RWPE2 (cell line): ENCODE measurements at places on chromosomes 4 and X.

GRCh38 chr4:100098681-100099080, 91.6 kb downstream of the DDIT4L start:
- no peak for DNase-seq

GRCh38 chr4:120070196-120070595, 3.5 kb upstream of the MAD2L1 start:
- no peak for DNase-seq

- DNase-seq = no peak
Measured at GRCh38 chr4:5340991-5341451, 289.7 kb downstream of the STK32B start.

DNA sequence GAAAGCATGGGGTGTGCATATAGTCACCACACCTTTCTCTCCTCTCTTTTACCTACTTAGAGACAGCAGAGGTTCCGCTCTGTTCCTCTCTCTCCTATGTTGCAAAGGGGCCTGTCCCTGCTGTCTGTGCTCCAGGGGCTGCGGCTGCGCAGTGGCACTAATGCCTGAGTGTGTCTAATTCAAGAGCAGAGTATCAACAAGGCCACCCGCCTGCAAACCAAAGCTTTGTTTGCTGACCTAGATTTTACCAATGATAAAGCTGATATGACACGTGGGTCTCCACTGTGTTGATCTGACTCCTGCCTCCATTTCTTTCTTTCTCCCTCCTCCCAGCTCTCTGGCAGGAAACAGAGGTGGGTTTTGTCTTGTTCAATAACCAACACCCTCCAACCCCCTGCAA, 74.9 kb downstream of the NSG1 start:
- no peak for DNase-seq

DNA sequence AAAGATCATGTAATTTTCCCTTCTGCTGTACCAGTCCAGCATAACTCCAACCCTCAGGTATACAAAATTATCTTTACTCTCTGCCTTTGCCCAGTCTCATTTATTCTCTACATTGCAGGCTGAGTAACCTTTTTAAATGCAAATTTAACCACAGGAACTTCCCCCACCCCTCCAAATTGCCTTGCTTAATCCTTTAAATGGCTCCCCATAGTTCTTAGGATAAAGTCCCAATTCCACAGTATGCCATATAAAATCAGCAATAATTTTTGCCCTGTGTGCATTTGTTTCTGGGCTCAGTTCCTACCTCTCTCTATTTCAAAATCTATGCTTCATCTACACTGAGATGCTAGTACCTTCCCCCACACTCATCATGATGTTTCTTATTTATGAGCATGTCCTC, 879.7 kb downstream of the RPA4 start:
- DNase-seq = no peak

GRCh38 chrX:1466971-1467561, 14.4 kb upstream of the ASMTL start:
- DNase-seq = peak; percentile 52

GRCh38 chr4:80507507-80507906, 172.0 kb downstream of the CFAP299 start:
- no peak for DNase-seq

GRCh38 chr4:115201042-115201330, 87.6 kb upstream of the NDST4 start:
- DNase-seq = no peak

DNA sequence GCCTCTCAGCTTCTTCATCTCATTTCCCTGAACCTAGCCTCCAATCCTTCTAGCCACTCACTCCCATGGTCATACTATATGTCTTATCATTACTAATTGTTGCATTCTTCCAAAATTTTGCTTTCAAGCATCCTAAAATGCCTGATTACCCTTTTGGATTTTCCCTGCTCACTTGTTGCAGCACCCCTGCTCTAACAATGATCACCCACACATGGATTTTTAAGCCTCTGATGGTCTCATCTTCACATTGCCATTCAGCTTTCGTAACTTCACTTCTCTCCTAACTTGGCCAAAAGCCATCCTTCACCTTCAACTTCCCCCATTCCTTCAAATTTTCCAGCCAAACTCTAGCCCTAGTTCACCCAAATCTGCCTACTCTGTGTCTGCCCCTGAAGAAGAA, 33.8 kb upstream of the MGST2 start:
- DNase-seq = no peak

DNA sequence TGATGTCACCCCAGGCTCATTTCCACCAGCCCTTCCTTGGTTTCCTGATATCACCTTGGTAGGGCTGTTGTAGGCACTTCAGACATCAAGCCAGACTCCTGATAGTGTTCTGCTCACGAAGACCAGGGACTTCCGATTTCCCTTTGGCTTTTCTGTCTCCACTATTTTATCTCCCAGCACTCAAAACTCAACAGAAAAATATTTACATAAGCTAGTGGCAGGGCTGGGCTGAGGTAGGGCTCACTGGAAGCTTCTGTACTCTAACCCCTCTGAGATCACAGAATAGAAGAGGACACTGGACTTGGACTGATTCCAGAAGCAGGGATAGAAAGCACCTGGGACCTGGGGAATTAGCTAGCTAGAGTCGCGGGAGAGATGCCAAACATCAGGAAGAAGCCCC, 34.4 kb upstream of the EFNB1 start:
- no peak for DNase-seq

DNA sequence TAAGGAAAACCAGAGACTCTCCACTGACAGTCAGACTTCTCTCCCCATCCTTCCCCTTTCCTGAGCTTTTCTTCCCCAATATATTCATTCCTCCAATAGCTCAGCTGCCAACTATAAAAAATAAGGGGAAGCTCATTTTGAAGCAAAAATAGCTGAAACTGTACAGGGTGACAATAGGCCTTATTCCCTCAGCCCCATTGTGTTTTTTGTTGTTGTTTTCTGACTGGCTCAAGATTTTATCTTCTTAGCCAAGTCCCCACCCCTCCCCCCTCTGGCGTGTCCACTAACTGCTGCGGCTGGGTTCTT, 26.2 kb downstream of the PRPS1 start:
- no peak for DNase-seq

DNA sequence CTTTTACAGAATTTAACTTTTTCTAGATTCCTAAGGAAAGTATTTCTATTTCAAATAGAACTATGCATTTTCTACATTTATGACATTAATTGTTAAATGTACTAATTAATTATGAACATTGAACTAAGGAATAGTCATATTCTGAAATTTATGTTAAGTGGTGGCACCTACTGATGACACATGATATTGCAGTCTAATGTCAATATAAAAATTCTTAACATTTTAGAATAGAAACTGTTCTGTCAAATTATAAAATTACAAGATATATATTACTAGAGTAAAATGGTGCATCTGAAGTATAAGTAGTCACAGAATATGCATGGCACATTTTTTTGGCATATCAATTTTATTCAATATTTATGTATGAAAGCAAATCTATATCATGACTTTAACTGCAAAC, 40.2 kb upstream of the NDNF start:
- no peak for DNase-seq

DNA sequence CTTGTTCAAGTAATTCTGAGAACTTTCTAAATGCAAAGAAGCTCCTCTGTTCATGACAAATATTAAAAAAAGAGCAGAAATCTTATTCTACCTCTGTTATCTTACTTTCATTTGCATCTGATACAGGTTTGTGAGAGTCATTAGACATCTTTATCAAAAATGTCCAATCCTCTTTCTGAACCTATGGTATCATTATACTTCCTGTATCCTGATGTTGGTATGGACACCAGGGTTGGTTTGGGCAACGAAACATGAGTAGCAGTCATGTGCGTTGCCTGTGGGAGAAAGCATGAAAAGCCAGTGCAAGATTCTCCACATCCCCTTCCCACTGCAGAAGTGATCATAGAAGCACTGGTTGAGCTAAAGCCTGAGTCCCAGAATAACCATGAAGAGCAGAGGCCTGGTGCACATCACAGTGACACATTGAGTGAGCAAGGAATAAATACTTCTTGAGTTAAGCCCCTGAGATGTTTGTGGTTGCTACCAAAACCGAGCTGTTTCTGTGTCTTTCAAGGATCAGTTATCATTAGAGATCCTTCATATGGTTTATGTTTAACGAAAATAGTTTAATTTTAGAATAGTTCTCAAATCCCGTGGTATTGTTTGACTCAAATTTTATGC, 197.2 kb downstream of the BANK1 start:
- no peak for DNase-seq

DNA sequence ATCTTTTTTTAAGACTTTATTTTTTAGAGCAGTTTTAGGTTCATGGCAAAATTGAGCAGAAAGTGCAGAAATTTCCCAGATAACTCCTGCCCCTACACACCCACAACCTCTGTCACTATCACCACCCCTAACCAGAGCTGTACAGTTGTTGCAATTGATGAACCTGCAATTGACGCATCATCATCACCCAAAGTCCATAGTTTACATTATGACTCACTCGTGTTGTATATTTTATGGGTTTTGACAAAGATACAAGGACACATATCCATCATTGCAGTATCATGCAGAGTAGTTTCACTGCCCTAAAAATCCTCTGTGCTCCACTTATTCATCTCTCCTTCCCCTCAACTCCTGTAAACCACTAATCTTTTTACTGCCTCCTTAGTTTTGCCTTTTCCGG, 34.5 kb upstream of the WAS start:
- no peak for DNase-seq

DNA sequence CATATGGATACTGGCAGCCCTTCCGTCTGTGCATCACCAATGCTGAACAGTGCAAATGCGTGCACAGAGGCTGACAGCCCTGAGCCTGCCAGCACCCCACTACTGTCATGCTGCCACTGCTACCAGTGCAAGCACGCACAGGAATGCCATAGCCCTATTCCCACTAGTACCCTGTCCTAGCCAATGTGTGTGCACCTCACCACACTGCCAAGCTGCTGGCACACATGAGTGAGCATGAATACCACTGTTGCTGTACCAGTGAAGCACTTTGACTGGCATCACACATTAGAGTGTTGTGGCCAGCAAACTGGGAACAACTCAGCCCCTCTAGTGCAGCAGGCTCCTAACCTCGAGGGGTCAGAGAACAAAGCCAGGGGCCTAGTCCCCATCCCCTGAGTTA, 102.9 kb upstream of the PCDH10 start:
- DNase-seq = no peak

- no peak for DNase-seq
Measured at GRCh38 chrX:7143076-7143475, 4.4 kb upstream of the STS start.

- DNase-seq = no peak
Measured at GRCh38 chr4:163901319-163901718, 406.8 kb downstream of the TMA16 start.

DNA sequence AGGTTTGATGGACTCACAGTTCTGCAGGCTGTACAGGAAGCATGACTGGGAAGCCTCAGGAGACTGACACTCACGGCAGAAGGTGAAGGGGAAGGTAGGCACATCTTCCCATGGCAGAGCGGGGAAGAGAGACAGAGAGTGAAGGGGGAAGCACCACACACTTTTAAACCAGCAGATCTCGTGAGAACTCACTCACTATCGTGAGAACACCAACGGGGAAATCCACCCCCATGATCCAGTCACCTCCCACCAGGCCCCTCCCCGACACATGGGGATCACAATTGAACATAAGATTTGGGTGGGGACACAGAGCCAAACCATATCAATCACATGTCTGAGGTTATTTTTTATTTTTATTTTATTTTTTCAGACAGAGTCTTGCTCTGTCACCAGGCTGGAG, 4.9 kb upstream of the NAT8L start:
- no peak for DNase-seq

GRCh38 chr4:1187182-1187581, 14.8 kb upstream of the SPON2 start:
- no peak for DNase-seq

- no peak for DNase-seq
Measured at GRCh38 chrX:132834109-132834508, 124.3 kb downstream of the HS6ST2 start.

GRCh38 chrX:115023139-115023538, 5.7 kb upstream of the IL13RA2 start:
- DNase-seq = no peak

DNA sequence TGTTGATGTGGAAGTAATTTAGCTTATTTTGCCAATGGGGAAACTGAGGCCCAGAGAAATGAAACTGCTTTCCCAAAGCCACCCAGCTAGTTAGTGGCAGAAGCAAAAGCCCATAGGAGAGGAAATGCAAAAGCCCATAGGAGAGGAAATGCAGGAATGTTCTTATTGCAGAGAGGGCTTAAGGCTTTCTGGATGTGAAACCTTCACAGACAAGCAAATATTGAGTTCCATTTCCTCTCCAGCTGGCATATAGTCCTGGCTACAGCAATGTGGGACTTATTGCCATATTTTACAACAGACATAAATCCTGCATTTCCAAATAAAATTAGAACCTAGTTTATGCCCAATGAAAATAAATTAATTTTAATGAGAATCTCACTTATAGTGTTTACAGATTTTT, 69.7 kb downstream of the TMEM154 start:
- no peak for DNase-seq

- no peak for DNase-seq
Measured at GRCh38 chr4:103075435-103075893, 1.1 kb downstream of the SLC9B2 start.

- DNase-seq = no peak
Measured at GRCh38 chrX:26445288-26445687, 229.3 kb downstream of the MAGEB5 start.

DNA sequence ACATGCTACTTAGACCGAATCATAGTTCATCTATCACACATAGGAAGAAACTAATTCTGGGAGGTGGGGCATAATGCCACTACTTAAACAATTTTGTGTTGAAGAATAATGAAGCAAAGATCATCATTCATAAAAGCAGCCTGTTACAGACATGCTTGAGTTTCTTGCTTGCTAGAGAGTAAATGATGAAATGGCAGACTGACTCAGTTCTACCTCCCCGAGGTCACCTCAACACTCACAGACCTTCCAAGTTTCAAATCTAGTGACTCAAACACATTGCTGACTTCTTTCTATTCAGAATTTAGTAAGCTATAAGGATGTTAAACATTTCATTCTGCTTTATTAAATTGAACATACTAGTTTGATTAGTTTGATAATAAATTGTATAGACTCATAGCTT, 636.5 kb upstream of the FRG1 start:
- DNase-seq = no peak

DNA sequence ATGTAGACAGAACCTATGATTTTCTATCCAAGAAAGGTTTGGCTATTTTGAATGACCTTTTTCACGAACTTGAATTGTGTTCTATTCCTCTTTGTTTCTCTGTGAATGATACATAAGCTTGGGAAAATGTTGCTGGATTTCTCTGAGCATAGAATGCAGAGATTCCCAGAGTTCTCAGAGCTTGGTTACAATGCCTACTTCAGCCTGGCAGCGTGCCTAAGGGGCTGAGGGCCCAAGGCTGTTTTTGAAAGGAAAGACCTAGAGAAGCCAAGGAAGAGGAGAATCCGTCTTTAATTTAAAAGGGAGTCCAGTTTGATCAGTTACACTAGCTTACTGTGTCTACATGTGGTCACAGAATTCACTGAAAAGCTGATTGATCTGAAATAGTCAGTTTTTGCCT, 55.3 kb upstream of the CXorf51B start:
- no peak for DNase-seq

GRCh38 chrX:154486396-154487207, at the start of gene UBL4A:
UBL4A (minus strand) TSS chrX:154486615; CDS start chrX:154486584, 31 bp downstream.
- DNase-seq = peak; percentile 64

GRCh38 chr4:95255396-95256107, 293.2 kb downstream of the UNC5C start:
- no peak for DNase-seq
